Sigmoid colon (tissue), 7 donors: ENCODE measurements at places on chromosomes 11 and 22.

DNA sequence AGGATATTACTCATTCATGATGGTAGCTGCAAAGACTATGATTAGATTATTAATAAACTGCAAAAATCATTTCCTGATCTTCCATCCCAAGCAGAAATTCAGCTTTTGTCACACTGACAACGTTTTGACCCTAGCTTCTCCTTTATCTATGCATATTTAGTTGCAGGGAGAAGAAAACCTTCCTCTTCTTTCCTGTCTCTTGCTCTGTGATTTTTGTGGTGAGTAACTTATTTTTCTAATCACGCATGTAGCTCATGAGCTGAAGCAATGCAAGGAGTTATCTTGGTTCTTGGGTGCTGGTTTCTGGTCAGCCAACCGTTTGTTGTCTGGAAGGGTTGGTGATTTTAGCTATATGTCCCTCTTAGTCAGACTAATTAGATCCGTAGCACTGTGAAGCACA lies 56.4 kb downstream of the FDX1 start:
- no peak for DNase-seq

- peak; percentile 75 for DNase-seq
These were observed 147.5 kb downstream of the PARVA start for GRCh38 chr11:12524865-12525264.

DNA sequence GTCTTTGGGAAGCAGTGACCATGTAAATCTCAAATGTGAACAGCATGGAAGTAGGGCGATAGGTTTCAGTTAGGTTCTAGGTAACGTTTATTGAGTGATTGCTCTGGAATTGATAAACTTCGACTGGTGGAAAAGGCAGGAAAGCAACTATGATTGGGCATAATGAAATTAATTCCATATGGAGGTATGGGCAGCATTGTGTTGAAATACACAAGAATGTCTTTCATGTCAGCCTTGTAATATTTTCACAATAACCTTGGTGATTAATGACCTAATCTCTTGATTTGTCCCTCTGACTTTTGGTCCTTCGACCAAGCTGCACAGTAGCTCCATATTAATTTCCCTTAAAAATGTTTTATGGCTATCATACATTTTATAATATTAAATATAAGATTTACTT lies 2.8 kb downstream of the CEP57 start:
- DNase-seq: no peak

DNA sequence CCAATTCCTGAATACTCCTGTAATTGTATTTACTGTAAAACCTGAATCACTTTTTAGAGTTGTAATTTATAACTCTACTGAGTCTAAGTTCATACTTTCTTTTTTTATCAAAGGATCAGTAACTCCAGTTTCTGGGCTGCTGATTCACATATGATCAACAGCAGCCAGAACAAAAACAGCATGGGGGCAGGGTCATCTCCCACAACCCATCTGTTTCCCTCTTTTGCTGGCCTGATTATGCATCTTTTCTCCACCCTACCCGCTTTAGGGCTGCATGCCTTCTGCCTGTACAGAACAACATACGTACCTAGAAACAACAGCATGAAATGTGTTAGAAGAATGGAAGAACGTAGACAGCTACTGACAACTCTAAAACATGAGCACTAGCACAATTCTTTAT lies 76.0 kb downstream of the MRTFA start:
- DNase-seq: no peak

DNA sequence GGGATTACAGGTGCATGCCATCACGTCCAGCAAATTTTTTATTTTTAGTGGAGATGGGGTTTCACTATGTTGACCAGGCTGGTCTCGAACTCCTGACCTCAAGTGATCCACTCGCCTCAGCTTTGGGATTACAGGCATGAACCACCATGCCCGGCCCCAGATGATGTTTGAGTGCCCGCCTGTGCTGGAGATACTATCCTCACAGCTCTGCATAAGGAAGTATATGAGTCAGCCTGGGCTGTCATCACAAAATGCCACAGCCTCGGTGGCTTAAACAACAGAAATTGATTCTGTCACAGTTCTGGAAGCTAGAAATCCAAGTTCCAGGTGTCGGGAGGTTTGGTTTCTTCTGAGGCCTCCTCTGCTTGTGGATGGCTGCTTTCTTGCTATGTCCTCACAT lies 119.3 kb downstream of the OSBP2 start:
- DNase-seq: no peak

- DNase-seq: no peak
These were observed 54.2 kb upstream of the GRAMD1B start for GRCh38 chr11:123375832-123376231.

- no peak for DNase-seq
These were observed 13.4 kb downstream of the SLC25A17 start for GRCh38 chr22:40805699-40806203.

DNA sequence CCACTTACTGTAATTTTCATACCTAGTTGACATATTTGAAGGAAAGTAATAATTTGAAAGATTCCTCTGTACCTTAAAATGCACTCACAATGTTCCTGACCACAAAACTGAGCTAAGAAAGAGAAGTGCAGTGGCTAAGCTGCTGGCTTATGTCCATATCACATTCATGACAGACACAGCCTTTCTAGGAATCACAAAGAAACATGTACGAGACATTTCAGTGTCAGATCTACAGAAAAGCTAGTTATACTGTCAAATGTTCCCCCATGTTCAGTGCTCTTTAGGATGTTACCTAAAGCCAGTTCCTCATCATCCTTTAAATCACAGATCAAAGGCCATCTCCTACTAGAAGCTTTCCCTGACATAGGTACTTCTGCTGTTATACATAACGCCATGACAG lies 142.2 kb upstream of the C11orf58 start:
- DNase-seq: no peak

- DNase-seq: no peak
These were observed 42.7 kb downstream of the KCNJ1 start for GRCh38 chr11:128824191-128825049.

GRCh38 chr11:92837595-92837994 lies 131.9 kb upstream of the MTNR1B start:
- no peak for DNase-seq

DNA sequence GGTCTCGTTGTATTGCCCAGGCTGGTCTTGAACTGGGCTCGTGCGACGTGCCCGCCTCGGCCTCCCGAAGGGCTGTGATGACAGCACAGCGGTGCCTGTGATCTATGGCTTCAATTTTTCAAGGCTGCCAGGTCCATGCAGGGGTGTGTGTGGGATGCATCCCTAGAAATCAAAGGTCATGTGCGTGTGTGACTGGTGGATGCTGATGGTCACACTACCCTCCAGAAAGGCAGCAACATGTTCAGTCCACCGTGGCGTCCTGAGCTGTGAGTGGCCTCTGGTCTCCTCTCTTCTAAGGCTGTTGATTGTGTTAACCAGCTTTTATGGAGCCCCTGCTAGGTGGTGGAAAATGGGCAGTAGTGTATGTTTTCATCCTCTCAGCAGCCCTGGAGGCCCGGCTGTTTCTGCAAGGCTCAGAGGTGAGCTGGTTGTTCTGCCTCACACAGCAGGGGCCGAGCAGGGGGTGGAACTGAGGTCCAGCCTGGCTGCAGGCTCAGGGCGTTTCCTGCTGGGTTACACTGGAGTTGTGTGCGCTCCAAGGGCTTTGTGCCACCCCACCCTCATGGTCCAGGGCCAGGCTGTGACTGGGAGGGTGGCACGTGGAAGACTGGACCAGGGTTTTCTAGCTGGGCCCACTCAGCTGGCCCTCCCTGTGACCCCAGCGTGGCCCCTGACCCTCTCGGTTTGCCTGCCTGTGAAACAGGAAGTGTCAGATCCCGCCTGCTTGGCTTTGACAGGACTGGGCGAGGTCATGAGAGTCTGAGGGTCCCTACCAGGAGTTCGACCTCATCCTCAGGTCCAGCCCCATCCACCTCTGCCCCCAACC lies 7.7 kb downstream of the BIK start:
- DNase-seq: no peak

DNA sequence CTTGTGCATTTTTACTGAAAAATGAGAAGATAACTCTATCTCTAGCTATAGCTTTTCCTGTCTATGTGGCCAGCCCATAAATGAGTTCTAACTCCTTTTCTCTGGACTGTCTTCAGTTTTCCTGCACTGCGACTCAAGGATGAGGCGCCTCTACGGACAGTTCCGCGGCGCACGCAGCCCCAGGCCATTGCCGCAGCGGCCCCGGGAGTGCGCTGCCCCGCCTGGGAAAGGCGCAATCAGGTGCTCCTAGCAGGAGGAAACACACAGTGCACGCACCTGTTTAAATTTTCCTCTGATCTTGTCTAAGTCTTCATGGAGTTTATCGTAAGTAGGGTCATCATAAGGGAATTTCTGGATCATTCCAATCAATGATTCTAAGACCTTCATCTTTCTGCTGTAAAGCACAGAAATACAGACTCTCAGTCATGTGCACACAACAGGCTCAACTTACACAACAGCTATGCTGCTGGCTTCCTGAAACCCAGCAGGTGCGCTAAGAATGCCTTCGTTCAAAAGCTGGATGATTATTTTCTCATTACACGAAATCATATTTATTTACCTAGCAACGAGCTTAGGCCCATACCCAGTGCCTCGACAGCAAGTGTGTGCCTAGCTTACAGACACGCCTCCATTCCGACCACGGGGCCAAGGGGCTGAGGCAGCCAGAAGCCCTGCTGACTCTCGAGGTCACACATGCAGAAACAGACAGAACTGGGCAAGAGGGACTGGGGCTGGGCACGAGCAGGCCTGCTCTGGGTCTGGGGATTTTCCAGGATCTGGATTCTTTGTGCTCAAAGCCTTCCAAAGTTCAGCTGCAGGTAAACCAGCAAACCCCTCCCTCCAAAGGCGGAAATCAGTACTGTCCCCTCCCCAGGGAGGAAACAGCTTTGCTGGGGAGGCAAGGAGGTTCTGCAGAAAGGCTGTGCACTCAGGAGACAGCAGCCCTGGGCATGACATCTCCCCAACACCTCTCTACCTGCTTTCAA lies 7.2 kb downstream of the LTO1 start:
- peak; percentile 40 for DNase-seq

GRCh38 chr11:62540804-62541701 lies 5.6 kb downstream of the AHNAK start:
- peak; percentile 75 for DNase-seq

DNA sequence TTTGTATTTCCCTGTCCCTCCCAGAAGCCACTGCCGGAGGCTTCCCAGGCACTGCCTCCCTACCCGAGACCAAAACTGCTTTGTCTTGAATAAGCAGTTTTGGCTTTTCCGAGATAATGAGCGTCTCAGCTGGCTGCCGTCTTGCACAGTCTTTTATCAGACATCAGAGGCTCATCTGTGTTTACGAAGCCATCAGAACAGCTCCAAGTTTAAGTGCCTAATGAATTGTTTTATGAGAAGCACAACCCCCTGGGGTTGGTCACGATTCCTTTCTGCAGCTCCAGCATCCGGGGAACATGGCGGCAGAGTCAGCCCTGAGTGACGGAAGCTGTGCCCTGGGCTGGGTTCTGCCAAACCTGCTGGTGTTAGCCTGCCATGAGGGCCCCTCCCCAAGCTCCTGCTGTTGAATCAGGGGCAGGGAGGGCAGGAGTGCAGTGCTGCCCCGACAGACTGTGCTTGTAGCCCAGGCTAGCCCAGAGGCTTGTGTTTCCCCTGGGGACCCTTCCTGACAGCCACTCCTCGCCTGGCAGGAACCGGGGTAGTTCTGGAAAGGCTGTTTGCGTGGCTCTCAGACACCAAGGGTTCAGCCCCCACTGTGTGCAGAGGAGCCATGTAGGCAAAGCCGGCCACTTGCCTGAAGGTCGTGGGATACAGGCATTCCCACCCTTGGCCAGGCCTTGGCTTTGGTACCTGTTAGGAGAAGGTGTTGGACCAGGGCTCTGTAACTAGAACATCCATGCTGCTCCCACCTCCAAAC lies 96.1 kb downstream of the MORC2 start:
- peak; percentile 42 for DNase-seq

DNA sequence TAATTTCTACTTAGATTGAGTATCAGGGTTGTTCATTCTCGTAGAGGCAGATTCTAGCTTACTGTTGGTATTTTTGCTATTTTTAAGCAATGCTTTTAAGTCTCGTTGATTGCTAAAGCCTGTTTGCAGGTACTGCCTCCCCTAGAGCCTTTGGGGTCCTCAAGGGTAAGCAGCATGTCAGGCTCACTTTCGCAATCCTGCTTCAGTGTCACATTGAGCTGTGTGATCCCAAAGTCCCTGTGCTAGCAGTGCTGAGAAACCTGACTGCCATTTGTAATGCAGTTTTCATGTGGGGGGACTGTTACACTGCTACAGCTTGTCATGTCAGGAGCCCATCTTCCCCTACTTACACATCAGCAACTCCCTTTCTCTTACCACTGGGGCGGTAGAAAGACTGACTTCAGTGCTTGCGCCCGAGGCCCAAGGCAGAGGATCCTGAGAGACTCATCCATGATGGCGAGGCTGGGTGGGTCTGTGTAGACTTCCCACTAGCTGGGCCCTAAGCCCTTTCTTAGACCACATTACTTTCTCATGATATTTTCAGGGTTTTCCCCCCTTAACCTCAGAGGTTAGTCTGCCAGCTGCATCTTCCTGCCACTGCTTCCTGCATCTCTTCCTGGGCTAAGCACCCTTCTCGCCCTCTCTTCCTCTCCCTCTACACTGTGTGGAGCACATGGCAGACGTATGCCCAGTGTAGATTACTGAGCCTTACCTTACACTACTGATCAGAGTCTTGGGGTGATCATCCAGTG lies 40.8 kb upstream of the ST14 start:
- DNase-seq: no peak

- DNase-seq: peak; percentile 74
These were observed 143.2 kb downstream of the BBOX1 start for GRCh38 chr11:27183672-27184457.

DNA sequence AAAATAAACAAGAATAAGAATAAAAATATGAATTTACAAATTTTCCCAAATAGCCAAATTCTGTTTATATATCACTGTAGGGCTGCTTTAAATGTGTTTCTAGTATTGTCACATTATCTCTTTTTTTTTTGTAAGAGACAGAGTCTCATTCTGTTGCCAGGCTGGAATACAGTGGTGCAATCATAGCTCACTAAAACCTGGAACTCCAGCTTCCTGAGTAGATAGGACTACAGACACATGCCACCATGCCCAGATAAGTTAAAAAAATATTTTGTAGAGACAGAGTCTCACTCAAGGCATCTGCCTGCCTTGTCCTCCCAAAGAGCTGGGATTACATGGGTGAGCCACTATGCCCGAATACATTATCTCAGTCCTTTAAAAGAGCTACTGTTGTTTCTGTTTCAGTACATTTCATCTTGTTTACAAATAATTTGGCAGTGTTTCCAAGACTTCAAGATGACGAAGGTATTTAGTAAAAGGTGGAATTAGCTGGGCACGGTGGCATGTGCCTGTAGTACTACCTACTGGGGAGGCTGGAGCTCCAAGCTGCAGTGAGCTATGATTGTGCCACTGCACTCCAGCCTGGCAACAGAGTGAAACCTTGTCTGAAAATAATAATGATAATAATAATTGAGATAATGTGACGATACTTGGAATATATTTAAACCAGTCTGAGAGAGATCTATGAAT lies 6.0 kb downstream of the FOLH1 start:
- DNase-seq: no peak

GRCh38 chr11:73746701-73747100 lies 14.2 kb downstream of the RAB6A start:
- no peak for DNase-seq

DNA sequence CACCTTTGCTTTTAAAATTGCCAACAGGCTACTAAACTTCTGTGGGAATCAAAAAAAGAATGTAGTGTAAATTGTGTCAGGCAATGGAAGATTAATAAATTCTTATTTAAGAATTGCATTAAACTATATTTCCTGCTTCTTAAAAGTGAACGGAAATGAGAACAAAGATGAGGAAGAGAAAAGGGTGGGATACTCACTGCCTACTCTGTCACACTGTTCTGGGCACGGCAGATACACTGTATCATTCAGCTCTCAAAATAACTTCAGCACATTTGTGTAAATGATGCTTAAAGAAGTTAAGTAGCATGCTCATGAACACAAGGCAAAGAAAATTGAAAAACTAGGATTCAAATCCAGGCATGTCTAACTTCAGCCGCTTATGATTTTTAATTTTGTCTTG lies 218.7 kb downstream of the DCDC1 start:
- DNase-seq: no peak
